ENCODE measurements at places on chromosomes 5 and 9.

GRCh38 chr5:32254881-32255539, 57.7 kb downstream of the MTMR12 start:
- no peak for DNase-seq

DNA sequence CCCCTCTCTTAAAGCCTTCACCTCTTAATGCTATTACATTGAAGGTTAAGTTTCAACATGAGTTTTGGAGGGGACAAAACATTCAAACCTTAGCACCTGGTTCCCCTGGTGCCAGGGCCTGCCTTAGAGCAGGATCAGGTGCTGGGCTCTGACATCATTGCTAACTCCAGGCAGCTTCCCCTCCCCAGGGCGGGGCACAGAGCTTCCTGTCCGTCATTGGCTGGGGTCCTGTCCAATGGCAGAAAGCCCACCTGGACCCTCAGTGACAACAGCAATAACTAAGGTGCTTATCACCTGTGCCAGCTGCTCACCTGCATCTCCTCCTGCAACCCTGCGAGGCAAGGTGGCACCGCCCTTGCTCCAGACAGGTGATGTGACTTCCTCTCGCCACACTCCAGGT, 177.4 kb downstream of the NSG2 start:
- no peak for DNase-seq

DNA sequence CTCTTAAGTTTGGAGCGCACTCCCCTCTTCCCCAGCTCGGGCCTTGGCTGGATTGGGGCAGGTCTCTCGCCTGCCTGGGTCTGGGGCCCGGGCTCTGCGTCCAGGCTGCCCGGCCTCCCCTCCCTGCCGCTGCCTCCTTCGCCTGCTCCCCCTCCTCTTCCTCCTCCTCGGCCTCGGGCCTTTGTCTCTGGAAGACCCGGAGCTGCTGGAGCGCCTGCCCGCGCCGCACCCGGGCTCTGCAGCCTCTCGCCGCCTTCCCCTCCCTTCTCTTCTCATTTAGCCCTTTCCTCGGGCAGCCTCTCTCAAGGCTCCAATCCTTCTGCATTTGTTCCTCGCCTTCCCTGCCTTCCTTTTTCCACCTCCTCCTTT, 218.5 kb downstream of the C9orf50 start:
- no peak for DNase-seq

DNA sequence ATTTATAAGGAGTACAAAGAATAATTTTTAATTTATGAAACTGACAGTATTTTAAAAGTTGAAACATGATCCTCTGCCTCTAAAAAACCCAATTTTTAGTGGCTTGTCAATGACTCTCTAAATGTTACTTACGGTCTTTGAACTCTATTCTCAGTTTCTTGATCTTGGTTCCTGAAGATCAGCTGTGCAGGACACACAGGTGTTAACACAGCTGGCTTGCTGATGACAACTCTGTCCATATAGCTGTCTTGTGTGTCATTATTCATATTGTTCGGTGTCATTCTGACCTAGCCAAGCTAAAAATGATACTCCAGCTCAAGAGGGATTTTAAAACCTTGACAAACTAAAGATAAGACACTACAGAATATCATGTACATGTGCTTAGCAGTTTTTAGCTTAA, 314.5 kb downstream of the CCDC171 start:
- DNase-seq: no peak

Data from stimulated activated CD8-positive, alpha-beta memory T cell treated with anti-CD3 and anti-CD28 coated beads, Interleukin-4, amount 100 ng/mL, for 4 hours (primary cell).